ENCODE measurements at places on chromosomes 12 and 14.

DNA sequence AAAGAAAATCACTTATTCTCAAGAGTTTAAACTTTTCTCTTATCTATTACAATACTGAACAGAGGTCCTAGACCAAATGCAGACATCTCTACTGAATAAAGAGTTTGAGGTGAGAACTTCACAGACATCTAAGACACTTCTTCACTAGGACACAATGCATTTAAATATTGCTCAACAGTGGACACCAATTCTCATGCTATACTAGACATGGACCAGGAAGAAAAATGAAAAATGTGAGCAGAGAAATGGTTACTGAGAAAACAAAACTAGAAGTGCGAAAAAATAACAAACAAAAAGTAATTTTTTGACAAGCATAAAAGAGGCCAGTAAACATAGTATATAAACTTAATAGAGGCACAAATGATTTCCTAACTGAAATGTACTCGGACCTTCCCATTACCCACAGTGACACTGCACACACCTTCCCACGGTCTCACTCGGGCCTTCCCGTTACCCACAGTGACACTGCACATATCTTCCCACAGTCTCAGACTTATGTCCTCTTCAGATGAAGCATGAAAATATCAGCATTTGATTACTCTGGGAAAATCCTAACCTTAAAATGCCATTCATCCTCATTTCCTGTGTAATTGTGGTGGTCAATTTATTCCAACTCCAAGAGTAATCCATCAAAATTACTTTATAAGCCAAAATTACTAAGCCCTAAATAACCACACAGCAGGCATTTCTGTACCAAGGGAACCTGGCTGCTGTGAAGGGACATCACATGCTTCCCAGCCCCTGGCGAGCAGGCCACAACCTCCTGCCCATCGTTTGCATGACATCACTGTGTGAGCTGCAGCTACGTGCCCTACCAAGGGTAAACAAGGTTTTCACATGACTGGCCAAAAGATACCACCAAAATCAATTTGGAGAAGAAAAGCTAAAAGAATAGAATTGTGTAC, 6.4 kb downstream of the SLC15A4 start:
- DNase-seq: no peak

GRCh38 chr14:33375786-33376185, 437.1 kb downstream of the NPAS3 start:
- DNase-seq: no peak

- DNase-seq: no peak
These were observed 288.1 kb downstream of the DUSP6 start for GRCh38 chr12:89064151-89064550.

- peak; percentile 67 for DNase-seq
These were observed 1.4 kb upstream of the M6PR start for GRCh38 chr12:8950702-8951478.

DNA sequence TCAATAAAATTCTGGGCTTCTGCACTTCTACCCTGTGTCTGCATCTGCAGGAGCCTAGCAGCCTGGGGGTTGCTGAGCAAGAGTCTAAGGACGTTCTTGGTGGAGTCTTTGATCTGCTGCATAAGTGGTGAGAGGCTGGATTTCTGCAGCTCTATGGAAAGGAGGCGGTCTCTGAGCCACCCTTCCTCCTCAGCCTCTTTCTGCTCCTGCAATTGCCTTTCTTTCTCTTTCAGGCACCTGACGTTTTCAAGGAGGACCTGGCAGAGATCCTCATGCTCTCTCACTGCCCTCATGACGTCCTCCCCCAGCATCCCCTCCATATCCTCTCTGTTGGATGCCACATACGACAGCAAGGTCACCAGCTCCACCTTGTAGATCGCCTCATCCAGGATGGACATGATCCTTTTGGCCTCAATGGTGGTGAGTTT, 13.6 kb upstream of the TPCN1 start:
- DNase-seq: peak; percentile 34

DNA sequence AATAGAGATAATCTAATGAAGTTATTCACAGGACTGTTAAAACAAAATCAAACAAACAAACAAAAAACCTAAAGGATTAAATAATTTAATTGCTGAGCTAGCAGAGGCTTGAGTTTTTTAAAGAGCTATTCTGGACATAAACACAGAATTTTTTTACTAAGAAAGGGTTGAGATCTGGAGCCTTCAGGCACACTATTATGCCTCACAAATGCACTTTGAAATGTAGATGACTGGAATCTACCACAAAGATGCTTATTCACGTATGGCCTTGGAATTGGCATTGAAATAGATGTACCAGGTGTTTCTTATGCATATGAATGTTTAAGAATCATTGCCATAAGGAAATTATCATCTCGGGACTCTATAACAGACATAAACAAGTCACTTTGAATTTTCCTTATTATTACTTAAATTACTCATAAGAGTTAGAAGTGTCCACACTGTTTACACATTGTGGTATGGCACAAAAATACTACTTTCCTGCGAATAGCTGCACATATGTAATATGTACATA, 21.6 kb downstream of the PUS7L start:
- no peak for DNase-seq

DNA sequence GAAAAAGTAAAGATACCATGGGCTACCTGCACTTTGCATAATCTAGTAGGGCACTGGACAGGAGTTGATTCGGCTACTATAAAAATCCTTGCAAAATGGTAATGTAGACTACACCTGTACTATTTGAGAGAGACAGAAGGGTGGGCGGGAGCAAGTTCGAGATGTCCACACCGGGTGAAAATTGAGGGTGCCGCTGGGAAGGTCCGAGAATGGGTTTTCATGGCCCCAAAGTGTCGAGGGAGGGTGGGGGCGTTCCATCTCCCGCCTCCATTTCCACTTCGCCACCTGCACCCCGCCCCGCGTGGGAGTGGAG, 648 bp downstream of the SNX6 start:
- no peak for DNase-seq

Data from CD8-positive, alpha-beta memory T cell (primary cell).